Fibroblast of skin of right quadriceps (primary cell): ENCODE measurements at places on chromosomes 4 and X.
A peak's percentile ranks its signal among the peaks of the same experiment; 100 is the strongest.

DNA sequence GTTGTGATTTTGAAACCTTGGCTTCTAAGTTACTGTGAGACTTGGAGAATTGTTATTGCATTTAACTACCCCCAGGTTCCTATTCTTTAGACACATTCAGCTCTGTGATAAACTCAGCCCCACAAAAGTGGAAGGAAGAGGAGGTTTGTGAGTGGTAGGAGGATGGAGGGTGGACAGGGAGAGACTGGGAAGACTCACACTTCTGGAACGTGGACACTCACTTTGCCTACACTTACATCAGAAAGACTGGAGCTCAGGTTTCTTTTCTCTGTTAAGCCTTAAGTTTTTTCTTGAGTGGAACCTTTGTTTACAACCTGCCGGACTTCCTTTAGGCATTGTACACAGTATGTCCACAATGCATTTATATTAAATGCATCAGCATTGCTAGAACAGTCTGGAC lies 99.0 kb downstream of the AREG start:
- peak; percentile 76 for DNase-seq

DNA sequence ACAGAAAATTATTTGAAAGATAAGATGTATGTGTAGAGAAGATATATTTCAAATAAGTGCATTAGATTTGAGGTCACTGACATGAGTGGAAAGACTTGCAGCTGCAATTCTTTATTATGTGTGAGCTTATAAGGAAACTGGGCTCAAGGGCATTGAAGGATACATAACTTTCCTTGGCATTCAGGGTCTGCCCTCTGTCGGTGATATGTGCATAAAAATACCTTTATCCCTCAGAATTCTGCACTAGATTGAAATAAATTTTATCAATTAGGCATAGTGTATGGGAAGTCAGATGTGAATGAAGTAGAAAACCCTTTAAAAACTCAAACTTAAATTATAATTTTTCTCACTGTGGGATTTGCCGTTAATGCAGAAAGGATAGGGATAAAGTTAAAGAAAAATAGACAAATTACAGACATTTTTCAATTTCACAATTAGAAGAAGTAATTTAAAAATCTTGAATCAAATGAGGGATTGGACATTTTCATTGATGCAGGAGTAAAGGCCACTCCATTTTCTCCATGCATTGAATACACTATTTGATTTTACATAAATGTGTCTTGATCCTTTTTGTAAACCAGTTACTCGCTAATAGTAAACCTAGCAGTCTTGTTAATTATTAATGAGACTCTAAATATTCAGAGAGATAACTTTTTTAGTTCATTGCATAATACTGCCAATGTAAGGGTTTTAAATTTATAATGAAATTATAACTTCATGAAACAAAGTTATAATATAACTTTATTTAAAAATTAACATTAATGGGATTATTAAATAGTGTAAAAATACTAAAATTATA lies 21.0 kb upstream of the ETNPPL start:
- DNase-seq: no peak

- DNase-seq: no peak
These were observed 22.8 kb upstream of the MAP7D3 start for GRCh38 chrX:136273986-136274385.

GRCh38 chr4:184653650-184654049 lies 4.1 kb downstream of the PRIMPOL start:
- peak; percentile 73 for DNase-seq

GRCh38 chrX:48589482-48590162 lies 7.7 kb upstream of the WDR13 start:
- no peak for DNase-seq
